Body of pancreas (tissue), 4 donors: ENCODE measurements at places on chromosomes 5 and 9. TPM values are rescaled to one million over a fixed set of nuclear protein-coding genes. Genes with fewer than 3 reads are reported as not detected.
A peak's percentile ranks its signal among the peaks of the same experiment; 100 is the strongest.

- H3K27me3 ChIP-seq: peaks cover 8% of the 10 kb centered on the region
- no peak overlapping the region for H3K4me3 ChIP-seq
- no peaks in the 10 kb centered on the region for H3K36me3 ChIP-seq
- H3K27ac ChIP-seq: no peak overlapping the region
- peaks cover 10% of the 10 kb centered on the region for H3K4me1 ChIP-seq
- DNase-seq: no peak
Measured at GRCh38 chr5:174310243-174310642, 264.7 kb downstream of the NSG2 start.

The ERBIN gene
- 17.8 TPM for total RNA-seq

The DDX4 gene
- total RNA-seq: not detected

DNA sequence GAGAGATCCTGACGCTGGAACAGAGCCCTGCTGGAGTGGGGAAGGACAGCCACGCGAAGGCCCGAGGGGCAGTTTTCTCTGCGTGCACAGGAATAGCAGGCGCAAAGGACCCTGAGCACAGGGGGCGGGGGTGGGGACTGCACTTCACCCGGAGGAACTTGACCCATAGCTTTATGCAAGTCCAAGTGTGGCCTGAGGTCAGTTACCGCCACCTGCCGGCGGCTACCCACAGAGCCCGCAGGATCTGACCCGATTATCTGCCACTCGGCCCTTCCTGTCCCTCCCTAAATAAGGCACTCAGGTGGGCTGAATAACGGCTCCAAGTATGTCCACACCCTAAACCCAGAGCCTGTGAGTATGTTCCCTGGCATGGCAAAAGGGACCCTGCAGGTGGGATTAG, 65.4 kb upstream of the FCN1 start:
- no peak for DNase-seq
- H3K36me3 ChIP-seq: no peaks in the 10 kb centered on the region
- no peaks in the 10 kb centered on the region for H3K4me1 ChIP-seq
- H3K27ac ChIP-seq: no peak overlapping the region
- H3K27me3 ChIP-seq: no peaks in the 10 kb centered on the region

The FAM221B gene
- 0.33 TPM for total RNA-seq

DNA sequence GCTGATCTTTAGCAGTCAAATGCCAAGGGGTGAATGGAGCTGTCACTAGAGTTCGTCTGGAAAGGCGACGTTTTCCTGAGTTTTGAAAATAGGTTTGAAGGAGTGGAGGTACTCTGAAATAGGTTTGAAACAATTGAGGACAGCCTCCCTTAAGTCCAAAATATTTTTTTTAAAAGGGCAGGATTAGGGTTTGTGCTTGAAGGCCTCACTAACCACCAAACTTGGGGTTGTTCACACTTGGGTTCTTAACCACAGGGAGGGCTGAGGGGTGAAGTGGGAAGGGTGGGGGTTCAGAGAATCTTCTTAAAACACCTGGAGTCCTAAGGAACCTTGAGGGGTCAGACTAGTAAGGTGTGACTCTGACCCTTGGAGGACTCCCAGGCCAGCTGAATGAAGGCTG, 3.5 kb upstream of the PCDH12 start:
- no peak for DNase-seq
- H3K27ac ChIP-seq: no peak overlapping the region
- H3K36me3 ChIP-seq: no peaks in the 10 kb centered on the region
- no peaks in the 10 kb centered on the region for H3K27me3 ChIP-seq

- H3K4me1 ChIP-seq: peaks cover 11% of the 10 kb centered on the region
- DNase-seq: no peak
- no peak overlapping the region for H3K4me3 ChIP-seq
- peaks cover 2% of the 10 kb centered on the region for H3K27me3 ChIP-seq
- H3K27ac ChIP-seq: no peak overlapping the region
Measured at GRCh38 chr5:179348843-179349242, 3.6 kb upstream of the ADAMTS2 start.

DNA sequence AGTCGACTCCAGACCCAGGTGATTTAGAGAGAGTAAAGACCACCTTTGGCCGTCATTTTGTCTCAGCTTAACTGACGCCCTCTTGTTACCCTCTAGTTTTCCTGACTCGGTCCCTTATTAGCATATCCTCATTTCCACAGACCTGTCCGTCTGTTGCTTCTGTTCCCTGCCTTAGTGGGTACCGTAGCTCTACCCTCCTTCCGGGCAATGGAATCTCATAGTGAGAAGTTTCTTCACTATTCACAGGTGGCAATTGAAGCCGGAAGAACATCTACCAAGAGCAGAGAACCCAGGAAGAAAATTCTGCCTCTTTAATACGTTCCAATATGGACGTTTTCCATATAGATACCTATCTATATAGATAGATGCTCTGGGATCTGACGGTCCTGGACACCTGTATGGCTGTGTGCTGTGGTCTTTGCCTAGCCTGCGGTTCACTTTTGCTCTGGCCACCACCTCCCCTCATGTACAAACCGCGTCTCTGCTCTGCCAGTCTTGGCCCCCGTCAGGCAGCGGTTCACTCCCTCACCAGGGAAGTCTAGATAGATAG, 652 bp upstream of the TMEM161B start:
- H3K27me3 ChIP-seq: no peaks in the 10 kb centered on the region
- peak overlapping the region; percentile 88 for H3K4me3 ChIP-seq
- H3K27ac ChIP-seq: peak overlapping the region; percentile 79
- DNase-seq: peak; percentile 15
- no peaks in the 10 kb centered on the region for H3K36me3 ChIP-seq
- H3K4me1 ChIP-seq: peaks cover 33% of the 10 kb centered on the region

The RHOBTB3 gene
- total RNA-seq: 196 TPM

DNA sequence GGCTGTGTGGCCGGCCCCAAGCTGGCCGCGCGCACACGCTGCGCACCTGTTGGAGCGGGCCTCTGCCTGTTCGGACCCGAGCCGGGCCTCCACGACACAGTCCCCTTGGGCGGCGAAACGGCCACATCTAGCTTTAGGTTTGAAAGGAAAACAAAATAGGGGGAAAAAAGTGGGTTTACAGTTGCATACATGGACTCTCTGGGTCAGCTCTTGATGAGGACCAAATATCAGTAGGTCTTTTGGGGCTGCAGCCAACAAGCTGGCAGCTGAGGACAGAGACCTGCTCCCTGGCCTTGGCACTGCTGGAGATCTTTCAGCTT, 20.7 kb downstream of the IGIP start:
- H3K27me3 ChIP-seq: no peaks in the 10 kb centered on the region
- no peak overlapping the region for H3K27ac ChIP-seq
- H3K4me1 ChIP-seq: peaks cover 17% of the 10 kb centered on the region
- DNase-seq: no peak
- H3K4me3 ChIP-seq: no peak overlapping the region
